Suprapubic skin (tissue), 4 donors: ENCODE measurements at places on chromosomes 2 and 18. TPM values are rescaled to one million over a fixed set of nuclear protein-coding genes. Genes with fewer than 3 reads are reported as not detected.

GRCh38 chr2:25473131-25473530 lies 131.4 kb upstream of the DNMT3A start:
- no peaks in the 10 kb centered on the region for H3K27me3 ChIP-seq
- no peak for DNase-seq

- no peaks in the 10 kb centered on the region for H3K36me3 ChIP-seq
- H3K27ac ChIP-seq = no peak overlapping the region
- no peaks in the 10 kb centered on the region for H3K27me3 ChIP-seq
- no peak for DNase-seq
- H3K4me1 ChIP-seq = no peaks in the 10 kb centered on the region
These were observed 7.4 kb upstream of the FZD5 start for GRCh38 chr2:207777124-207777523.

- no peak overlapping the region for H3K27ac ChIP-seq
- H3K27me3 ChIP-seq = peaks cover 20% of the 10 kb centered on the region
- H3K4me3 ChIP-seq = no peak overlapping the region
These were observed 3.8 kb upstream of the CDH20 start for GRCh38 chr18:61329398-61329797.

- peaks cover 7% of the 10 kb centered on the region for H3K4me1 ChIP-seq
- no peaks in the 10 kb centered on the region for H3K36me3 ChIP-seq
- peak overlapping the region; percentile 16 for H3K4me3 ChIP-seq
- H3K27ac ChIP-seq = no peak overlapping the region
- no peak for DNase-seq
These were observed 21.6 kb downstream of the TRPM8 start for GRCh38 chr2:233938676-233939370.

GRCh38 chr2:227748079-227748478 lies 2.4 kb downstream of the SCYGR8 start:
- no peaks in the 10 kb centered on the region for H3K27me3 ChIP-seq
- H3K4me1 ChIP-seq = no peaks in the 10 kb centered on the region
- no peaks in the 10 kb centered on the region for H3K36me3 ChIP-seq
- no peak overlapping the region for H3K4me3 ChIP-seq

GRCh38 chr2:8922431-8922830 lies 81.1 kb downstream of the MBOAT2 start:
- no peak overlapping the region for H3K4me3 ChIP-seq
- no peaks in the 10 kb centered on the region for H3K27me3 ChIP-seq
- H3K36me3 ChIP-seq = no peaks in the 10 kb centered on the region

GRCh38 chr2:218873359-218874194 lies 7.1 kb upstream of the WNT10A start:
- H3K4me1 ChIP-seq = peaks cover 14% of the 10 kb centered on the region
- no peak overlapping the region for H3K27ac ChIP-seq
- DNase-seq = no peak
- H3K27me3 ChIP-seq = peaks cover 80% of the 10 kb centered on the region

DNA sequence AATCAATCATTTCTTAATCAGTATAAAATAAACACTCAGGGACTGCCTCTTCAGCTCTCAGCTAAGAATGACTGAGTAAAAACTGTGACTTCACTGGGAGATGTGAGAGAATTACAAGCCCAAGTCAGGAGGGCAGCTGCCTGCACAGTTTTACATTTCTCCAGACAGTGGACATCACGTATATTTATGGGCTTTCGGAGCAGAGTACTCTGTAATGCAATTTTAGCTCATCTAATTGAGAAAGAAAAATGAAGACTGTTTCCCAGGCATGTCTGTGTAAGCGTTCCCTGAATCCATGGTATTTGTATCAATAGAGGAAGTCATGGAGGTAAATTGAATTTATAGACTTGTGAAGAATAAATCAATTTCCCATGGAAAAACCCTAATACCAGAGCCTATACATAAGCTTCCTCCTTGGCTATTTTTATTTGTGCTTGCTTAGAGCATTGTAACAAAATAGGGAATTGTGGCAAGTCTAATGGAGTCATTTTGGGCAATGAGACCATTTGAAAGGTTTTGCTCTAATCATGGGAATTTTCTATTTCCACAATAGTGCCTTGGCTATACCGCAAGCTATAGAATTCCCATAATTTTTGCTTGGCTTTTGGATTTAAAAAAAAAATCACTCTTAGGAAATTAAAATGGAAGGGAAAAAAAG lies 87.2 kb downstream of the SLC5A7 start:
- peaks cover 2% of the 10 kb centered on the region for H3K27me3 ChIP-seq
- H3K4me1 ChIP-seq = no peaks in the 10 kb centered on the region
- no peak for DNase-seq
- H3K27ac ChIP-seq = no peak overlapping the region

DNA sequence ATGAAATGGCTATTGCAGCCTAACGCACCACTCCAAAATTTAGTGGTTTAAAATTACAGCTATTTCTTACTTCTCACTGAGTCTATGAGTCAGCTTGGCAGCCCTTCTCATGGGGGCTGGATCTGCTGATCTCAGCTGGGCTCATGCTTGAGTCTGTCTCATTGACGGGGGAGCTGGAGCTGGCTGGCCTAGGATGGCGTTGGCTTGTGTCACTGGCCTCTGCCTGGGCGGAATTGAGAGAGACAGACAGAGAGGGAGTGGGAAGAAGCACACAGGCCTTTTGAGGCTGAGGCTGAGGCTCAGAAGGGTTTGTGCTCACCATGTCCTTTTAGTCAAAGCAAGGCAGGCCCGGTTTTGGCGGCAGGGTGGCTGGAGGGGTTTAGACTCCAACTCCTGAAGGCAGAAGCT lies 412.1 kb upstream of the MYT1L start:
- H3K4me3 ChIP-seq = no peak overlapping the region
- no peak overlapping the region for H3K27ac ChIP-seq
- no peaks in the 10 kb centered on the region for H3K36me3 ChIP-seq
- no peaks in the 10 kb centered on the region for H3K27me3 ChIP-seq

DNA sequence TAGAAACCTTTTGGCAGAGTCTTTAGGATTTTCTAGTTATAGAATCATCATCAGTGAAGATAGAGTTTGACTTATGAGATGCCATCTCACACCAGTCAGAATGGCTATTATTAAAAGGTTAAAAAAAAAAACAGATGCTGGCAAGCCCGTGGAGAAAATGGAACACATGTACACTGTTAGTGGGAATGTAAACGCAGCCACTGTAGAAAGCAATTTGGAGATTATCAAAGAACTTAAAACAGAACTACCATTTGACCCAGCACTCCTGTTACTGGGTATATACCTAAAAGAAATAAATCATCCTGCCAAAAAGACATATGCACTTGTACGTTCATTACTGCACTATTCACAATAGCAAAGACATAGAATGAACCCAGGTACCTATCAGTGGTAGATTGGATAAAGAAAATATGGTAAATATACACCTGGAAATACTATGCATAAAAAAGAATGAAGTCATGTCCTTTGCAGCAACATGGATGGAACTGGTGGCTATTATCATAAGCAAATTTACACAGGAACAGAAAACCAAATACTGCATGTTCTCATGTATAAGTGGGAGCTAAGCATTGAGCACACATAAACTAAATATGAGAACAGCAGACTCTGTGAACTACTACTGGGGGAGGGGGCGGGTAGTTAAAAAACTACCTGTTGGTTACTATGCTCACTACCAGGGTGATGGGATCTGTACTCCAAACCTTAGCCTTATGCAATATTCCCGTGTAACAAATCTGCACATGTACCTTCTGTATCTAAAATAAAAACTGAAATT lies 279.0 kb downstream of the KIAA1328 start:
- H3K27ac ChIP-seq = no peak overlapping the region
- no peak overlapping the region for H3K4me3 ChIP-seq
- H3K4me1 ChIP-seq = no peaks in the 10 kb centered on the region
- H3K27me3 ChIP-seq = no peaks in the 10 kb centered on the region
- no peaks in the 10 kb centered on the region for H3K36me3 ChIP-seq

The PIEZO2 gene
- total RNA-seq = 0.68 TPM

The DUSP19 gene
- 1.3 TPM for total RNA-seq

- H3K4me3 ChIP-seq = peak overlapping the region; percentile 1
- H3K27ac ChIP-seq = peak overlapping the region; percentile 60
- no peak for DNase-seq
- H3K36me3 ChIP-seq = peaks cover 17% of the 10 kb centered on the region
- H3K4me1 ChIP-seq = peaks cover 24% of the 10 kb centered on the region
These were observed 34.7 kb downstream of the ST3GAL5 start for GRCh38 chr2:85854166-85854509.

- no peaks in the 10 kb centered on the region for H3K27me3 ChIP-seq
- no peak overlapping the region for H3K27ac ChIP-seq
- DNase-seq = no peak
- H3K36me3 ChIP-seq = peaks cover 97% of the 10 kb centered on the region
- no peak overlapping the region for H3K4me3 ChIP-seq
- no peaks in the 10 kb centered on the region for H3K4me1 ChIP-seq
These were observed 21.0 kb downstream of the NOP58 start for GRCh38 chr2:202286595-202286994.

DNA sequence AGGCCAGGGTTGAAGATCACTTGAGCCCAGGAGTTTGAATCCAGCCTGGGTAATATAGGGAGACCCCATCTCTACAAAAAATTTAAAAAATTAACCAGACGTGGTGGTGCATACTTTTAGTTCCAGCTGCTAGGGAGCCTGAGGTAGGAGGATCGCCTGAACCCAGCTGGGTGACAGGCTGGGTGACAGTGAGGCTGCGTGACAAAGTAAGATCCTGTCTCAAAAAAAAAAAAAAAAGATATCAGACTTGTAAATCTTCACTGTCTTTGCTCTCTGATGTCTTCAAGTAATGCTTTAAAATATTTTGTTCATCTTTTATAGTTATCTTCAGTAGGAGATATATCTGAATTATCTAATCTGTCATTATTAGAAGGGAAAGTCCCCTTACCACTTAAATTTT lies 10.5 kb downstream of the CAMKMT start:
- H3K27ac ChIP-seq = no peak overlapping the region
- H3K36me3 ChIP-seq = no peaks in the 10 kb centered on the region
- DNase-seq = no peak
- H3K4me3 ChIP-seq = no peak overlapping the region
- H3K27me3 ChIP-seq = no peaks in the 10 kb centered on the region

The MGAT4A gene
- 13.8 TPM for total RNA-seq

DNA sequence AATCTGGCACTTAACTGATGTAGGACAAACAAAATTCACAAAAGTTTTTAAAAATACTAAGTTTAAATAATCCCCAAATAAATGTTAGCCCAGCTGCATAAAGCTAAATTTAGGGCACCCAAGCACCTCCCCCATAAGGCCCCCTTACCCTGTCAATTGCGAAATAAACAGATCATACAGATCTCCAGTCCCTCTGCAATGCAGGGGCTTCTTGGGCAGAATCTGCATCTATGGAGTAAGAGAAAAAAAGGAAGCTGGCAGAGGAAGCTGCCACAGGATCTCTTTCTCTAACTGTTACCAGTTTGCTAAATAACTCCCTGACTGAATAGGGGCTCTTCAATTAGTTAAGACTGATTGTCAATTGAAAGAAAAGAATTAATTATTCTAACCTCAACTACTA lies 117.7 kb downstream of the MEMO1 start:
- no peak overlapping the region for H3K27ac ChIP-seq
- no peaks in the 10 kb centered on the region for H3K27me3 ChIP-seq
- no peak for DNase-seq
- H3K4me1 ChIP-seq = no peaks in the 10 kb centered on the region
- no peak overlapping the region for H3K4me3 ChIP-seq

DNA sequence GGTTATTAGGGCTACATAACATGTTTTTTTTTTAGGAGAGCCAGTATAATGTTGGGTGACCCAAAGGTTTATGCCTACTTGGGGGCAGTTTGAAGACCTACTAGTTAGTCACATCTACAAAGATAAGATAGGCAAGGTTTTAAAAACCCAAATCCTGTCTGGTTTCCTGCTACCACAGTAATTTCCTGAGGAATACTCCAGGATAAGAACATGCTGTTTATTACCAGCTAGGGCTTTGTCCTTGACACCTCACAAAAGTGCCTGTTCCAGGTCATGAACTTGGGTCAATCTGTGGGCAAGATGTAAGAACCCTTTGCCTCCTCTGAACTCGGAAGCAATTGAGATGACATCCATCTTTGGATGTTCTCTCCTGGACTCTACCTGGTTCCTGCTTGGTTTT lies 38.2 kb downstream of the CDC42EP3 start:
- DNase-seq = no peak
- no peaks in the 10 kb centered on the region for H3K36me3 ChIP-seq
- no peak overlapping the region for H3K27ac ChIP-seq
- peaks cover 12% of the 10 kb centered on the region for H3K4me1 ChIP-seq
- no peak overlapping the region for H3K4me3 ChIP-seq
- no peaks in the 10 kb centered on the region for H3K27me3 ChIP-seq

The TMEM37 gene
- total RNA-seq = 6.5 TPM

- H3K27ac ChIP-seq = peak overlapping the region; percentile 34
- H3K36me3 ChIP-seq = no peaks in the 10 kb centered on the region
- peaks cover 72% of the 10 kb centered on the region for H3K4me1 ChIP-seq
- no peak for DNase-seq
- H3K27me3 ChIP-seq = peaks cover 8% of the 10 kb centered on the region
These were observed 1.9 kb downstream of the LDLRAD4 start for GRCh38 chr18:13220361-13220991.

The ADD2 gene
- 1.4 TPM for total RNA-seq

DNA sequence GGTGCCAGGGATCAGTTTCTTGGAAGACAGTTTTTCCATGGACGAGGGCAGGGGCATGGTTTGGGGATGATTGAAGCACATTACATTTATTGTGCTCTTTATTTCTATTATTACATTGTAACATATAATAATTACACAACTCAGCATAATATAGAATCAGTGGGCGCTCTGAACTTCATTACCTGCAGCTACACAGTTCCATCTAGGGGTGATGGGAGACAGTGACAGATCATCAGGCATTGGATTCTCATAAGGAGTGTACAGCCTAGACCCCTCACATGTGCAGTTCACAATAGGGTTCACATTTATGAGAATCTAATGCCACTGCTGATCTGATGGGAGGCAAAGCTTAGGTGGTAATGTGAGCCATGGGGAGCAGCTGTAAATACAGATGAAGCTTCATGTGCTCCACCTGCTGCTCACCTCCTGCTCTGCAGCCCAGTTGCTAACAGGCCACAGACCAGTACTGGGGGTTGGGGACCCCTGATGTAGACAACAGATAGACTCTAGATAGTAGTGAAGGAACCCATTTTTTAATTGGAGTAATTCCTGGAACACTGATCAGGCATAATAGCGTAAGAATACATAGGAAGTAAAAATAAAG lies 41.5 kb upstream of the MC4R start:
- no peak overlapping the region for H3K27ac ChIP-seq
- no peaks in the 10 kb centered on the region for H3K27me3 ChIP-seq
- no peaks in the 10 kb centered on the region for H3K4me1 ChIP-seq
- no peaks in the 10 kb centered on the region for H3K36me3 ChIP-seq

The RGPD3 gene
- 2.1 TPM for total RNA-seq

DNA sequence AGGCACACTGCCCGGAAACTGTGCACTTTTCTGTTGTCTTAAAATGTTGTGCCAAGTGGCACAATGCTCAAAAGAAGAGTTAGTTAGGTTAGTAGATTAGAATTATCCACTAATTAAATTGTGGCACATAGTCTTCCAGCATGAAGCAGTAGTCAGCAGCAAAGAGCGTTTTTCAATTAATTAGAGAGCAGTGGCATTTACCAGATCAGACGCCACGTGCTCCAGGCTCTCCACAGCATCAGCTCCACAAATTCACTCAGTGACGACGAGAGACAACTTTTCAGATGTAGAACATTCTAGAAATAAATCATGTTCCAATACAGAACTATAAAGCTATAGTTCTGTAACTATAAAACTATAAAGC lies 16.4 kb upstream of the RTTN start:
- no peak for DNase-seq
- H3K27ac ChIP-seq = no peak overlapping the region
- H3K4me1 ChIP-seq = no peaks in the 10 kb centered on the region
- peaks cover 4% of the 10 kb centered on the region for H3K27me3 ChIP-seq

The CYP26B1 gene
- 61.5 TPM for total RNA-seq
